ENCODE measurements at places on chromosomes 12 and 14.

DNA sequence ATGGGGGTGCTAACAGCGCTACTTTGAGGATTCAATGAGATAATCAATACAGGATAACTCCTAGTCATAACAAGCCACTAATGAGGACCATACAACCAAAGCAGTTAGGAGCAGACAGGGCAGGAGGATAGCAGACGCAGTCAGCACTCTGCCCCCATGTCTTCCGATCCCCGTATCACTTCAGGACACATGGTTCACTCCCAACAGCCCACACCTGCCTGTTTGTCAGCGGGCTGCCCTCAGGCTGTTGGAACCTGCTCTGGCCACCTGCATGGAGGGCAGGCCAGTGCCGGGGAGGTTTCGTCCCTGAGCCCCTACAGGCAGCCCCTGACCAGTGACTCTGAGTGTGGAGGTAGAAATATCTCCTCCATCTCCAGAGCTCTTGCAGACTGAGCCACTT lies 37.1 kb upstream of the LTBP2 start:
- DNase-seq = no peak

- no peak for DNase-seq
Measured at GRCh38 chr12:5690240-5690639, 254.8 kb downstream of the ANO2 start.

DNA sequence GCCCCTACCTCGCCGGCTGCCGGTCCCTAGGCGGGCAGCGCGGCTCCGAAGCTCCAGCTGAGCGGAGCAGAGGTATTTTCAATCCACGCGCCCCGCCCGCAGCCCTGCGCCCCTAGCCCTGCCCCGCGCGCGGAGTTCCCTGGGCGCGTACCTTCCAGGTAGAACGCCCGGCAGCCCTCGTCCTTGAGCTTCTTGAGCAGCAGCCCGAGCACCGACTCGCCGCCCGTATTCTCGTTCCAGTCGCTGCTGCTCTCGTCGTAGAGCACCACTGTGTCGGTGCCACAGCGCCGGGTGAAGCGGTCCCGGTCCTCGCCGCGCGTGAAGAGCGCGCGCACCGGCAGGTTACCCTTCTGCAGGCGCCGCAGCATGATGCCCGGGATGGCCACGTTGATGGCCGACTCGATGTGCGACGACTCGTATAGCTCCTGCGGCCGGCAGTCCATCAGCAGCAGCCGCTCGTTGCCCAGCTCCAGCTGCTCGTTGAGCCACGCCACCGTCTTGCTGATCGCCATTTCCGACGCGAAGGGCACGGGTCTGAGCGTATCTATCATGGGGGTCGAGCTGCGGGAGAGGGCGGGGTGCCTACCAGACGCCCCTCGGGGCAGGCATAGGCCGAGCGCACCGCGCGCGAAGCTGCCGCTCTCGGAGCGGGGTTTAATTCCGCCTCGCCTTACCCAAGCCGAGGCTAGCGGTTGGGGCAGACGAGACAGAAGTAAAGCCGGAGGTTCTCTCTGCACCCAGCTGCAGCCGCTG lies 636 bp downstream of the DUSP6 start:
- no peak for DNase-seq

GRCh38 chr14:69766984-69767368 lies at the start of gene SRSF5:
SRSF5 (plus strand) TSS chr14:69767142; CDS start chr14:69768157, 1,015 bp downstream.
- DNase-seq = peak; percentile 97

DNA sequence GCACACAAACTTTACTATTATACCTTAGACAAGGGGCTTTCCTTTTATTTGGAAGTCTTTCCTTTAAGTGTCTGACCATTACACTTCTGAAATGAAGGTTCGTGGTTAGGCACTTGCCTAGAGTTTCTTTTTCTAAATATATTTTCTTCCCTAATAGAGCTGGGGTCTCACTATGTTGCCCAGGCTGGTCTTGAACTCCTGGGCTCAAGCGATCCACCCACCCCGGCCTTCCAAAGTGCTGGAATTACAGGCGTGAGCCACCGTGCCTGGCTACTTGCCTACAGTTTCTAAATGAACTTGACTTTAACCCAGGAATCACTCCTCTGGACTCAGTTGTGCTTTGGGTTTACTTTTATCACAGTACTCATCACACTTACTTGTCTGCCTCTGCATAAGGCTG lies 57.6 kb downstream of the PEBP1 start:
- no peak for DNase-seq

DNA sequence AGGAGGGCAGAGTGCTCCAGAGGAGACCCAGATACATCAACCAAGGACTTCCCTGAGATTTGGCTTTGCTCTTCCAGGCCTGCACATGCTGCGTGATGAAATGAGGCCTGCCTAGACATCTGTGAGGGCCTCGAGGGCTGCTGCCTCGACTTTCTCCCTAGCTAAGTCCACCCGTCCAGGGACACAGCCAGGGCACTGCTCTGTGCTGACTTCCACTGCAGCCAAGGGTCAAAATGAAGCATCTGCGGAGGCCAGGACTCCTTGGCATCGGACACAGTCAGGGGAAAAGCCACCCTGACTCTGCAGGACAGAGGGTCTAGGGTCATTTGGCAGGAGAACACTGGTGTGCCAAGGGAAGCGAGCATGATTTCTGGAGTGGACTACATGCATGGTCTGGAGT lies 10.7 kb downstream of the SLC25A47 start:
- no peak for DNase-seq

- no peak for DNase-seq
Measured at GRCh38 chr14:35416108-35416750, 11.7 kb upstream of the NFKBIA start.

GRCh38 chr12:108335349-108336119 lies 3.6 kb downstream of the CMKLR1 start:
- DNase-seq = no peak

DNA sequence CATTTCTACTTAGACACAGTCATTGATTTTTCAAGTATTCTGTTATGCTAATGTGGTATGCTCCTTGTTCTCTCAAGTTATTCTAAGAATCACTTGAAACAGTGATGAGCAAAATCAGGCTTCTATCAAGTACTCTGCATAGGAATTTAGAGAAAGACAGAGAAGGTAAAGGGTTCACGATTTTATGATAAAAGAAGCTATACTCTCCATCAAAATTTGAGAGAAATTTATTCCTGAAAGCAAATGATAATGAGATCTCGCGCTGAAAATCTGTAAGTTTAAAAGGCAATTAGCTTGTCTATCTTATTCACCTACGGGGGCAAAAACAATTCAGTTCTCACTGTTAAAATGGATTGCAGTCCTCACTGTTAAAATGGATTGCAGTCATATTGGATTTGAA lies 1404.3 kb upstream of the FLRT2 start:
- no peak for DNase-seq

GRCh38 chr12:111335811-111336210 lies 33.1 kb downstream of the PHETA1 start:
- DNase-seq = no peak

DNA sequence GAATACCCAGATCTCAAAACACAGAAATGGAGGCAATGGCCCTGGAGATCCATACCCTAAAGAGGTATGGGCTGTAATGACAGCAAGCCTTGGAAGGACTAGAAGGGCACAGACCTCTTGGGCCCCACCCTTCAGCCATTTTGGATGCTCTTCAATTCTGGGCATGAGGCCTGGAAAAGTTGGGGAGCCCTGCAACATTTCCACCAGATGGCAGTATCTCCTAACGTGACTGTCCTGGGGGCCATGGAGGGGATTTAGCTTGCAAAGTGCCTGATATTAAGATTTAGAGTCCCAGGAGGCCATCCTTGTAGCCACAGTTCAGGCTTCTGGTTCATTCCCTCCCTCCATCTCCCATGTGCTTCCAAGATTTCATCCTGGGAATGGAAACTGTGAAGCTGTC lies 30.2 kb downstream of the KCNA5 start:
- DNase-seq = no peak

DNA sequence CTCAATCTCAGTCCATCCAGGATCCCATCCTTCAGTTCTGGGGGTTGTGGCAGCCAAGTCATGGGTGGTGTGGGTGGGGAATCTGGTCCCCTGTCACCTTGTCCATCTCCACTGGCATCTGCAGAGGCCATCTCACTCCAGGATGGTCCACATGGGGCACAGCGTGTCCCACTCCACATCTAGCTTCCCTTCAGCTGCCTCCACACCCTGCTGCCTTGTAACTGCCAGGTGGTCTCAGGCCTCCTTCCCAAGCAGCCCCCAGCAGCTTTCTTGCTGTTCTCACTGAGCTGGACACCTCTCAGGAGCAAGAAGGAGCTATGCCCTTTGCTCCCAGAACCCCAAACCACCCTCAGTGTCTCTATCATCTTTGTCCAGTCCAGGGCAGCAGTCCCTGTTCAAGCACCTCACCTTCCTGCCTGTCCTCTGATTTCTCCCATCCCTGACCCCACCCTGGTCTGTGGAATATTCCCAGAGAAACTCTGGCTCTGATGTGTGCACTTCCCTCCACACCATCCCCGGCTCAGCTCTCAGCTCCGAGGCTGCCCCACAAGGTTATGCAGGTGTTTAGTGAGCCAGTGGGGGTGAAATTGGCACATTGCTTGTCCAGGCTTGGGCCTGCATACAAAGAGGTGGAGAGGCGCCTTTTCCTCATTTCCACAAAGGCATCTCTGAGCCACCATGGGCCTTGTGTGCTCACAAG lies 13.7 kb upstream of the DYNC1H1 start:
- DNase-seq = no peak

DNA sequence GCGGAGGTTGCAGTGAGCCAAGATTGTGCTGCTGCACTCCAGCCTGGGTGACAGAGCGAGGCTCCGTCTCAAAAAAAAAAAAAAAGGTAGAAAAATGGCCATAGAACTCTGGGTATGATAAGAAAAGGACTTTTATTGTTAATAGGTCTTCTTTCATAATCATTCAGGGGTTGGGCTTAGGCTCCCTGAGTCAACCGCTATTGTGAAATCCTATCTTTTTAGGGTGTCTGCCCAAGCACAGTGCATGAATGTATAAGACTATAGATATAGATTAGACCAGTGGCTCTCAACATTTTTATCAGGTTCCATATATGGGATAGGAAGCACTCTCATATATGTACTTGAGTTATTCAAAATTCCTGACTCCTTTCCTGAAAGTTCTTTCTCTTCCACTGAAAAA lies 48.7 kb upstream of the USP15 start:
- DNase-seq = no peak

DNA sequence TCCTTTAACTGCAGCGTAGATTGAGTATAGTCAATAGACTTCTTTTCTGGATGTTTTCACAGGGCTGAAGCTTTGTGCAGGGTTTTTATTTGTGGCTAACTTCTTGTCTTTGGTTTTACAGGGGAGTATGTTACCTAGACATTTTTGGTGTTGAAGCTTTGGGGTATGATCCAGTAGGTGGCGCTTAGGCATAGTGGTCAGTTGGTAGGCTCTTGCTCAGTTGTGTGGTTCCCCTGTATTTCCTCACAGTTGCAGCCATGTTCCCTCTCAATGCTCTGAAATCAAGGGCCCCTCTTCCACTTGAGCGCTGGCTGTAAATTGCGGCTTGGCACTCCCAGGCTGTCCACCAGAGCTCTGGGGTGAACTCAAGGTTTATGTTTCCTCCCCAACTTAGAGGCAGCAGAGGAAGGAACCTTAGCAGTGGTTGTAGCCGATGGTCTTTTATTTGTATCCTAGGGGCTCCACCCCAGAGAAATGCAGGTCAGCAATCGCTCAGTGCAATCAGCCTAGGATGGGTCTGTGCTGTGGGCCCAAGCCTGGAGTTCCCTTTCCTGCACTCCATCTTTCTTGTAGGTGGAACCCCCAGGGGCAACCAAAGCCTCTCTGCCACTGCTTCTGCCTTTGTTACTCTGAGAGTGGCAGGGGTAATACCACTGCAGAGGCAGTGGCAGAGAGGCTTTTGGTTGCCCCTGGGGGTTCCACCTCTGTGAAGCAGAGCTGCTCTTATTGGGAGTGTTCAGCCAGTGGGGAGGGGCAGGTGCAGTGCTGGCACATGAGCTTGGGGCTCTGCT lies 55.1 kb downstream of the CMAS start:
- DNase-seq = peak; percentile 57

GRCh38 chr14:73833034-73833433 lies 18.6 kb upstream of the PTGR2 start:
- no peak for DNase-seq

DNA sequence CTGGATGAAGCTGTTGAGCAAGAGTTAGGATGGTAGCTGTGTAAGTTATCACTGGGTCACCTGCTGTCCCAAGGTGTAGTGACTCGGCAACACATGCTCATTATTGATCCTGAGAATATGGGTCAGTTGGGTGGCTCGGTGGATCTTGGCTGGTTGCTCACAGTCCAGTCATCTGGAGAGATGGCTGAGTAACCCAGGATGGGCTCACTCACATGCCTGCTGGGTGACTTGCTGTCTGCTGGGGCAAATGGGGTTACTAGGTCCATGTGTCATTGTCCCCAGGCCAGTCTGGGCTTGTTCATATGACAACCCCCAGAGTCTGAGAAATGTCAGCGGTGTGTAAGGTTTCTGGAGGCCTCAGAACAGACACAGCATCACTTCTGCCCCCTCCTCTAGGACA lies 69.5 kb downstream of the SLC15A4 start:
- DNase-seq = no peak

DNA sequence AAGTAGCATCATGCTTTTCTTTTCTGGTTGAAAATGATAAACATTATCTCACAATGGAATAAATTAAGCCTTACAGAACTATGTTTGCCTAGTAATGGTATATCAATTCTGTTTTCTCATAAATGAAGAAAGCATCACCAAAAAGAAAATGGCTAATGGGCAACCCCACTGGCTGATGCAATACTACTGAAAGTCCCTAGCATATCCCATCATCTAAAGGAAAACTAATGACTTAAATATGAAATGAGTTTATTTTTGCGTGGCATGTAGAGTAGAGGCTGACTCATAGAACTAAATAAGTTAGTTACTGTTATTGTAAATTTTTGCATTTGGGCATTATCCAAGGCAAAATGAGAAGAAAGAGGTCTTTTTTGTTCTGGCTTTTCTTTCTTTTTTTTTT lies 1156.3 kb upstream of the SEL1L start:
- no peak for DNase-seq

- peak; percentile 26 for DNase-seq
Measured at GRCh38 chr14:55123101-55123500, 6.0 kb upstream of the LGALS3 start.

DNA sequence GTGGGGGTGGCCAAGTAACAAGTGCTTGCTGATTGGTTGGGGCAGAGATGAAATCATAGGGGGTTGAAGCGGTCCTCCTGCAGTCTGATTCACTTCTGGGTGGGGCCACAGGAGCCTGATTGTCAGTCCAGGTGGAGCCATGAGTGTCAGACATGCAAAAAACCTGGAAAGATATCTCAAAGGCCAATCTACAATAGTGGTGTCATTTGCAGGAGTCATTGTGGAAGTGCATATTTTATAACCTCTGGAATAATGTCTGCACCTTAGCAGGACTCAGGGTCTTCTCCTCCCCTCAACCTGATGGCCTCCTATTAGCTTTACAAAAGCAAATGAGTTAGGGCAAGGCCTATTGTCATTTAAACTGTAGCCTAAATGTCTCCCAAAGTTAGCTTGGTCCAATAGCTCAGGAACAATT lies 241.4 kb downstream of the NUAK1 start:
- no peak for DNase-seq

All from endothelial cell of umbilical vein (primary cell).